Midbrain (tissue), 1 donor: ENCODE measurements at places on chromosomes 3 and 15.

GRCh38 chr3:196969660-196970546 lies 1.3 kb upstream of the PIGZ start:
- DNase-seq = peak; percentile 55

DNA sequence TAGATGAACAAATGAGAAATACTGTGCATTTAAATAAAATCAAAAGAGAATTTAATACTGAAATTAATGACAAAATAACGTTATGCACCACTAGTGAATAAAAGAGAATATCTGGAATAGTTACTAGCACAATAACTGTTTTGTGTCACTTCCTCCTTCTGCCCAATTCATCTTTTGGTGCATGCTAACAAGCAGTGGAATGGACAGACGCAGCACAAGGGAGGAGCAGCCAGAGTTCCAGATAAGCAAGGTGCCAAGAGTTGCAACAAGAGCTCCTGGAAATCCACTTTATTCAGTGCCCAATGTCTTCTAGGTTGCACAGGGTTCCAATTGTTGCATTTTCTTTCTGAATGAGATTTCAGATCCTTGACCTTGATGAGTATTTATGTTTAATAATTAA lies 66.5 kb upstream of the PLXND1 start:
- no peak for DNase-seq

- DNase-seq = no peak
These were observed 77.9 kb downstream of the TRPC1 start for GRCh38 chr3:142801746-142802145.

DNA sequence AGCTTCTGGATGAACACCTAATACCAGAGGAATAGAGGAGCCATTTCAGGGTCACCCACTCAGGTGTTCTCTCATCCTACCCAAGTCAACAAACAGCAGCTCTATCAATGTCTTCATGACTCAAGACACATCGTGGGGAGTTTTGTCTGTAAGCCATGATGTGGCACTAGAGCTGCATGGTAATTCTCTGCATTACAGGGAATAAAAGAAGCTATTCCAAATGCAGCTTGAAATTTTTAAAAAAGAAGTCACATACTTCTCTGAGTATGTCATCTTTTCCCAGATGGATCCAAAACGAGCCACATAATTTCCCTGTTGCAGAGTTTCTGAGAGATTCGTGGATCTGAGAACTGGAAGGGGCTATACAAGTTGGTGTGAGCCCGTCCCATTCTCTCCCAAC lies 6.1 kb upstream of the THSD4 start:
- no peak for DNase-seq

- no peak for DNase-seq
These were observed 255.6 kb upstream of the NECTIN3 start for GRCh38 chr3:110816008-110816407.

- DNase-seq = no peak
These were observed 28.7 kb upstream of the PFN2 start for GRCh38 chr3:149999421-149999820.

GRCh38 chr15:70507772-70508371 lies 255.5 kb downstream of the UACA start:
- DNase-seq = no peak

DNA sequence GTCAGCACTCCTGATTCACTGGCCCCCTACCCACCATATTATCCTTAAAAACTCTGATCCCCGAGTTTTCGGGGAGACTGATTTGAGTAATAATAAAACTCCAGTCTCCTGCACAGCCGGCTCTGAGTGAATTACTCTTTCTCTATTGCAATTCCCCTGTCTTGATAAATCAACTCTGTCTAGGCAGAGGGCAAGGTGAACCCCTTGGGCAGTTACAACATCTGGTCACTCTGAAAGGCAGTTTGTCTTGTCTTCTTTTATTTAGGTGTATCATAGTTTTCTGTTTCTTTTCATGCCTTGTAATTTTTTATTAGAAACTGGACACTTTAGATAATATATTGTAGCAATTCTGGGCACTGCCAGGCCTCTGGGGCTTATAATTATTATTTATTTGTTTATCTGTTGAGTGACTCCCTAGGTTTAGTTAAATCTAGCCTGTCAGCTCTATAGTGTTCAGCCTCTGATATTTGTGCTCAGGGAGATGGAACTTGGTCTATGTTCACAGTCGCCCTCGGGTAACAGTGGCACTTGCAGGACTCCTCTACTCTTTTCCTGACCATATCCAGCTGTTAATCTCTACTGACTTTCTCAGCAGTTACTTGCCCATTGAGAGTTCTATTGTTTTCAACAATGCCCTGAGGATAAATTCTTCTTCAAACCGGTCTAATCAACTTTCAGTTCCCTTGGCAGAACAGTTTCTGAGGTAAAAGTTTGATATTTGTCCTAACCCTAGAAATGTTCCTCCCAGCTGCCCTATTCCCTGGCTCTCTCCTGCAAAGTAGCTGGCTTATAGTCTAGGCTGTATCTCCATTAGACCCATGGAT lies 15.5 kb upstream of the PLAAT1 start:
- no peak for DNase-seq

GRCh38 chr3:13745636-13746035 lies 134.2 kb downstream of the WNT7A start:
- DNase-seq = no peak

- no peak for DNase-seq
These were observed 14.5 kb downstream of the SRPRB start for GRCh38 chr3:133820129-133820528.

- no peak for DNase-seq
These were observed 231.1 kb upstream of the MDFIC2 start for GRCh38 chr3:70543493-70543892.

DNA sequence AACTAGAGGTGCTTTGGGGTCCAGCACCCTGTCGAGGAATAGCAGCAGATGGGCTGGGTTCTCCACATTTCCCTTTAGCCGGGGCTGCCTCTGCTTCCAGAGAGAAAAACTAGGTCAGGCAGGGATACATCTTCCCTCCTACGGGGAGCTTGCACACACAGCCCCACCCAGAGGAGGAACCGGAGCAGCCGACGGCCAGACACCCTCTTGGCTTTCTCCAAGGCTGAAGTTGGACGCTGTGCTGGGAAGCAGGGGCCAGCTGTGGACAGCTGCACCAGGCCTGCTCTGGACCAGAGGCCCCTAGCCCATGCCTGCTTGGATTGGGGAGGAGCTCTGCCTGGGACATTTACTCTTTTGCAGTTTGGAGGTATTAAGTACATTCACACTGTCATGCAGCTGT lies 44.7 kb upstream of the NR2C2 start:
- DNase-seq = no peak

DNA sequence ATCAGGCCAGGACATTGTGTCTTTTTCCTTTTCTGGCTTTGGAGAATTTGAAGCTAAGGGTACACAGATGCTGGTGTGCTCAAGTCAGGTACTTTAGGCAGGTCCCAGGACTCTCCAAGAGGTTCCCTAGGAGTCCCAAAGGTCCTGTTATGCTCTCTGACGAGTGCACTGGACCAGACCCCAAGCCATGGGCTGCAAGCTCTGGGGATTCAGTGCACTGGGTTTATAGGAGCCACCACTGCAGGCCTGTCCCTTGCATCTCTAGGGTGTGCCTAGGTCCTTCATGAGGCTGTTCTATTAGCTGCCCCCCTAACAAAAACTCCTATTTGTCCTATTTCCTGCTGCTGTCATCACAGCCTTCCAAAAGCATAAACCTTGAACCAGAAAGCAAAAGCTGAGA lies 31.9 kb upstream of the BFSP2 start:
- DNase-seq = no peak

DNA sequence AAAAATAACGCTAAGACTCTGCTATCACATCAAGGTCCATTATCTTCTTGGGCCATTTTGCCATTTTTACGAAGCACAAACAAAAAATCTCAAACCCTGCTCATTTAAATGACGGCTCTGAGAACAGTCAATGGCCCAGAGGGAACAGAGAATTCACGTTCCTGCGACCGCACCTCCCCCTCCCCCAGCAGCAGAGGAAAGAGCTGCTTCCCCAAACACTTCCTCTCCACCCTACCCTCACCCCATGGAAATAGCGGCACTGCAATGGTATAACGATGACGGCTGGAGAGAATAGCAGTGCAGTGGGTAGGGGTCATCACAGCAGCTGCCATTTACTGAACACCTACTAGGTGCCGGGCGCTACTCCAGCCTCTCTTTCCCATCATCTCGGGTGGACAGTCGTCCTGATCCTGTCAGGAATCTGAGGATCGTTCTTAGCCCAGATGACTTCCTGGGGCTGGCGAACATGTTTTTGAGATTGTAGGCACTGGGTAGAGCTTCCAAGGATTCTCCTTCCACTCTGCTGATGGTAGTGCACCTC lies 113.3 kb downstream of the IQSEC1 start:
- no peak for DNase-seq

DNA sequence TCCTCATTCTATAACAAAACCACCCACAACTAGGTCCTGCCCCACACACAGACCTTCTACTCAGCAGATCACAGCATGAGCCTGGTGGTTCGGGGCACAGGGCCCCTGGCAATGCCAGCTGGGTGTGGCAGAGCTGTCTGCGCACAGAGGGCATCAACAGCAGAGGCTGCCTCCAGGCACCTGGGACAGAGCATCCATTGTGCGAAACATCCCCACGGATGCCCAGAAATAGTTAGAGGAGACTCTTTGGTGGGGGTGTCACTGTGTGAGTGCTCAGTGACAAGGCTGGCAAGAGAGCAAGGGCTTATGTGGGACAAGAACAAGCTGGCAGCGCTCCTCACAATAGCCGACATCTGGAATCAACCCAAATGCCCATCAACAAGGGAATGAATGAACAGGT lies 487.4 kb upstream of the PROK2 start:
- DNase-seq = peak; percentile 60

DNA sequence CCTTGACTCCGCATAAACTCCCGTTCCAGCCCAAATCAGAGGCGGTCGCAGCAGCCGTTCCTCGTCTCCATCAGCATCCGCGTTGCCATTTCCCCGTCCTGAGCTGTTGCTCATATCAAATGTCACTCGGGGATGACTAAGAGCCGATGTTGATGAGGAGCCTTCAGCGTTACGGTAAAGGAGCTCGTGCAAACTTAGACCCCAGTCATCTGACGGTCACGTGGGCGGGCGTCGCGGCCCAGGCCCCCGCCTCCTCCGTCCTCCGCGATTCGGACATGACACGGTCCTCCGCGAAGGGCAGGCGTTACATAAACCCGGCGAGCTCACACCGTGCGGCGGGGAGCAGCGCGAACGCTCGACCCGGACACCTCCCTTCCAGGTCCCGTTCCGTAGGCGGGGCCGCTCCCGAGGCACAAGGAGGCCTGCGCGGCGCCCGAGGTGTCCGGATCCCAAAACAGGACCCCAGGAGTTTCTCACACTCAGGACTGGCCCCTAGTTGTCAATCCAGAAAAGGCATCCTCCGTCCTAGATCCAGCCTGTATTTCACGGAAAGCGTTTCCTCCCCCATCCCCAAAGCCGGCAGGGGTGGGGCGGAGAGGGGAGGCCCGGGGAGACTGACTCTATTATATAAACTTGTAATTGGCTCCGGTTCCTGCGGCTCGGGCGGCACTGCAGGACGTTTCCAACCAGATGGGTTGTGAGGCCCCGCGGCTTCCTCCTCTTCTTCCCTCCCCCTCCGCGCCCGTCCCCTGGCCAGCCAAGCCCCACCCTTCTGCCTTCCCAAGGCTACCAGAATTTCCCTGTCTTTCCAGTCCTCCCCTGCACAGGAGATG lies 100.0 kb upstream of the IGF1R start:
- peak; percentile 42 for DNase-seq

- no peak for DNase-seq
These were observed 12.7 kb downstream of the TLNRD1 start for GRCh38 chr15:81013396-81013929.

- DNase-seq = no peak
These were observed 192.9 kb downstream of the RYR3 start for GRCh38 chr15:33503681-33504080.

DNA sequence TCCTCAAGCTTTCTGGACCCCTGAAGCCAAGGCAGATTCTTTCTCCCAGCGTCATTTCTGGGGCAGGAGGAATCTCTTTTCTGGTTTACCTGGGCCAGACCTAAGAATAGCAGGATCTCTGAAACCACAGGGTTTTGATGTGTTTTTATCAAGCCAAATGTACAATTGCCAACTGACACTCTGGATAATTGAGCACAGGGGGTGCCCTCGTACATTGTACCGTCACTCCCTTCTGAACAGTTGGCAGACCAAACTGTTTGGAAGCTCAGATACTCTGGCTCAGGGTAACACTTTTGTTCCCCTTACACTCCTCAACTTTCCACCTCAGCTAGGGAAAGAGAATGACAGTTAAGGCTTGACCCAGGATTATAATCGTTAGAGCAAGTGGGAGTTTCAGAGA lies 49.9 kb downstream of the ASTE1 start:
- DNase-seq = no peak
